Stimulated activated CD8-positive, alpha-beta memory T cell treated with anti-CD3 and anti-CD28 coated beads, Interleukin-7, amount 100 ng/mL, for 48 hours (primary cell): ENCODE measurements at places on chromosomes 3 and 15.
A peak's percentile ranks its signal among the peaks of the same experiment; 100 is the strongest.

- DNase-seq, result no peak
Observed at GRCh38 chr3:4740397-4741105, 238.7 kb upstream of the BHLHE40 start.

- no peak for DNase-seq
Observed at GRCh38 chr3:46289966-46290365, 47.7 kb downstream of the CCR3 start.

GRCh38 chr15:71187078-71187477 is 71.8 kb downstream of the THSD4 start:
- DNase-seq, result no peak

GRCh38 chr3:25507811-25508210 is 79.7 kb downstream of the RARB start:
- DNase-seq, result no peak

GRCh38 chr3:195554458-195554857 is 11.3 kb upstream of the PPP1R2 start:
- DNase-seq, result no peak

DNA sequence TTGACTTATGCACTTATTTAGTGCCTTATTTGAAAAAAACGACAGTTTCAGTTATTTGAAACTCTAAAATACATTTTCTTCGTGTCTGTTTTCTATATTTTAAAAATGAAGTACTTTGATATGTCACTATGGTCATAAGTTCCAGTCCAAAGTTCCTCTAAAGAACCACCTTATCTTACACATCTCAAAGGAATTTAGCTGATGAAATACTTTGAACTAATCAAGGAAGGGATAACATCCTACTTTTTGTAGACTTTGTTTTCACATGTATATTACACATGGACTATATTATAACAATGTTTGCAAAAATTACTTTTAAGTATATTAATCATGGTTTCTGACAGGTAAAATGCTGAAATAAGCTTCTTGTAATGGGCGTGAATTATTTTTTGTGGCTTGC is 265.8 kb upstream of the ZNF717 start:
- no peak for DNase-seq

DNA sequence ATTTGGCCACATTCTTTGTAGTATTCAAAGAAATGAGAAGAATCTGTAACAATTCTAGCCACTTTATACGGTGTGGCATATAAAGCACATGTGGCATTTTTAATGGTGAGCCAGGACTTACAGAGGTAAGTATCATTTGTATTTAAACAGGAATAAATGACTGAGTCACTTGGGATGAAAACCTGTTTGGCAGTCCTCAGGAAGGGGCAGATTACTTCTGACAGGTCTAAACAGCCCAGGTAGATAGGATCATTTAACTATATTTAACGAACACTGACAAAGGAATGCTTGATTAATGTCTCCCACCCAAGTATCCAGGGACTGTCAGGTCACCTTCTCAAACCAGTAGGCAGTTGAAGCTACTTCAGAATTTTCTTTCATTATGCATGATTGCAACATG is 241.5 kb upstream of the SATB1 start:
- DNase-seq, result no peak

- no peak for DNase-seq
Observed at GRCh38 chr3:124873226-124873625, 13.9 kb downstream of the ITGB5 start.

DNA sequence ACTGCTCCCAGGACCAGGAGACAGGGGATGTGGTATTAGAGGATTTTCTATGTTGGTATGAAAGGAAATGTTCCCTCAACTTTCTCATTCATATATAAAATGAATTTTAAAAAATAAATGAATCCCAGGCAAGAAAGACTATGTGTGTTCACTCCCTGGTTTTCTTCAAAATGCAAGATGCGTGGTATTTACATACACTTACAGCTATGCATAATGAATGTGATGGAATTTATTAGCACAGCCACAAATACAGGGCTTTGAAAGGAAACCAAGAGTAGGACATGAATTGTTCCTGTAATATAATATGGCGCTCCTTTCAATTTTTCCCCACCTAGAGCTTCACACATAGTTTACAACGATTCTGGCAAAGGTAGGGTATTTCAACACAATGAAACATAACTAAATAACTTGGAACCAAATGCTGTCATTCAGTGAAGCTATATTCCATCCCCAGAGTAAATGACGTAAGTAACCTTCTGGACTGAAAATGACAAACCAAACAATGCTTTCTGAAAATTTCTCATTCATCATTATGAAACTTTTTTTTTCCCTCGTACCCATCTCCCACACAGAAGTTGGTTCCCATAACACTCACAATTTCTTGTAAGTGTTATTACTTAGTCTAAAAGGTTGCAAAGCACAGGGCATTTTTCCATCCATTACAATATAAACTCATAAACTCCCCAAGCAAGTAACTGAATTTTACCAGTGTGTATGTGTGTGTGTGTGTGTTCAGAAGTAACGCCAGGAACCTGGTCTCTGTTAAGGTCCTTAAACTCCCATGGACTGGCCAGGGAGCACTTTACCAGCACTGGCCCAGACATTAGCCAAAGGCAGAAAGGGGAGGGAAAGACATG is 41.8 kb downstream of the CBLB start:
- no peak for DNase-seq

- DNase-seq, result no peak
Observed at GRCh38 chr15:60062826-60063225, 58.7 kb downstream of the FOXB1 start.

DNA sequence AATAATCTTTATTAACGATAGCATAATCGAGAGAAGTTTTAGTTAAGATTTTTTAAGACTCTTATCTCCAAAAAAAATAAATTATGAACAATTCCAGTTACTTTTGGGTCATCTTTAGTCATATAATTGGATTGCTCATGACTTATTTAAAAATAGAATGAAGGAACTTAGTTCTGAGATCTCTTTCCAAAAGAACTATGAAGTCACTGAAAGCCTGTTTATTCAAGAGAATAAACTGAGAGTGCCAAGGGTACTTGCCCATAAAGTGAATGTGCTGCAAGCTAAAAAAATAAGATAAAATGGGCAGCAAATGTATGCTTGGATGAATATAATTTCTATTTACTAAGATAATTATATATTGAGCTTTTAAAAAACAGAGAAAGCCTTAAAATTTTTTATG is 176.5 kb upstream of the PLSCR5 start:
- DNase-seq, result no peak

GRCh38 chr15:60413231-60413824 is 15.5 kb upstream of the ANXA2 start:
- DNase-seq, result no peak

- no peak for DNase-seq
Observed at GRCh38 chr15:91456921-91457320, 356.9 kb downstream of the SV2B start.

DNA sequence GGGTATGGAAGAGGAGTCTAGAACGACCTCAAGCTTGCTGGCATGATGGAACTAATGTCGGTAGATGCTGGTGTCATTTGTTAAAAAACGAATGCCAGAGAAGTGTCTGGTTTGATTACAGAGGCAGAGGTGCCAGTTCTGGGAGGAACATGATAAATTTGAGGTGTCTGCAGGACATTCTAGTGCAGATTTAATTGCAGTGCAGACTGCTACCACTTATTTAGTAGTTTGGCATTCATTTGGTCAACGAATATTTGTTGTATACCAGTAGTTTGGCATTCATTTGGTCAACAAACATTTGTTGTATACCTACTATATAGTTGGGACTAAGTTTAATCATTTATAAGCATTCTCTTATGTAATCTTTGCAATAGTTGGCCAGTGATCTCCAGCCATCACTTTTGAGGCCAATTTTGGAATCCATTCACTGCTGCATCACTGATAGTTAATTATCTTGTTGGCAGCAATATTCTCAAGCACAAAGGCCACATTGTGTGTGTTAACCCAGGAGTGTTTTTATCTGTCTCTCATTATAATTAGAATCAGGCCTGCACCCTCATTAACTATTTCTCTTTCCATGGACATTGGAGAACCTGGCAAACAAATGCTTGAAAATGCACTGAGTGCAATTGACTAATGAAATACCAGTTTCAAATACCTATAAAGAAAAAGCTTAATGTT is 19.5 kb upstream of the TGFBR2 start:
- DNase-seq, result no peak

GRCh38 chr3:25448750-25449692 is 21.0 kb downstream of the RARB start:
- no peak for DNase-seq

- DNase-seq, result no peak
Observed at GRCh38 chr3:170109579-170110293, 71.8 kb downstream of the PHC3 start.

DNA sequence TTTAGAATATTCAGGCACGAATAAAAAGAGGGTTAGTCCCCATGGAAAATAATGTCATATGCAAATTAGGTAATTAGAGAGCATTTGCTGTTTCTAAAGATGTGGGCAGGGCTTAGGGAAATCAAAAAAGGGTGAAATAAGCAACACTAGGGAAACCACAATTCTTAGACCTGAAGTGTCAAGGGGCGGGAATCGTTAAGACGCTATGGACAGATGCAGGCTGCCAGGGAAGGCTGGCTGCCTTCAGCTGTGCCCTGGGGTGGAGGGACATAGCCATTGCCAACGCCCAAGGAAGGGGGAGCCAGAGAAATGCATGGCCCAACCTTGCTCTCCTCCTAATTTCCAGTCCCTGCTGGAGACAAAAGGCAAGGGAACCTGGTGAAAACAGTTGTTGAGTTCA is 141.7 kb upstream of the PROK2 start:
- DNase-seq, result no peak

DNA sequence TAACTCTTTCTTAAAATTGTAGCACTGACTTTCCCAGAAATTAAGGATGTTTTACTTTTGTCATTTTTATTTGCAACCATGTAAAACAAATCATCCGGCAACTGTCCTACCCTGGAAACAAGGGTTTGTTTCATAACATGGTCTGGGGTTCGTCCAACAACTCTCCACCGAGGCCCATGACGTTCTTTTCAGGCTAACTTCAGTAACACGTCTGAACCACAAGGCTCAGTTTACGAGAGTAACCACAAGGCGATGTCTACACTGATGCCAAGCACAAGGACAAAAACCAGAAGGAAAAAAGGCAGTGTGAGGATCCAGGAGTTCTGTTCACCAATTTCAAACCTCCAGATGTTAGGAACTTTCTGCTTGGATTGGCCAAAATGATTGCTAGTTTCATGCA is 546.1 kb downstream of the NTRK3 start:
- DNase-seq, result no peak

DNA sequence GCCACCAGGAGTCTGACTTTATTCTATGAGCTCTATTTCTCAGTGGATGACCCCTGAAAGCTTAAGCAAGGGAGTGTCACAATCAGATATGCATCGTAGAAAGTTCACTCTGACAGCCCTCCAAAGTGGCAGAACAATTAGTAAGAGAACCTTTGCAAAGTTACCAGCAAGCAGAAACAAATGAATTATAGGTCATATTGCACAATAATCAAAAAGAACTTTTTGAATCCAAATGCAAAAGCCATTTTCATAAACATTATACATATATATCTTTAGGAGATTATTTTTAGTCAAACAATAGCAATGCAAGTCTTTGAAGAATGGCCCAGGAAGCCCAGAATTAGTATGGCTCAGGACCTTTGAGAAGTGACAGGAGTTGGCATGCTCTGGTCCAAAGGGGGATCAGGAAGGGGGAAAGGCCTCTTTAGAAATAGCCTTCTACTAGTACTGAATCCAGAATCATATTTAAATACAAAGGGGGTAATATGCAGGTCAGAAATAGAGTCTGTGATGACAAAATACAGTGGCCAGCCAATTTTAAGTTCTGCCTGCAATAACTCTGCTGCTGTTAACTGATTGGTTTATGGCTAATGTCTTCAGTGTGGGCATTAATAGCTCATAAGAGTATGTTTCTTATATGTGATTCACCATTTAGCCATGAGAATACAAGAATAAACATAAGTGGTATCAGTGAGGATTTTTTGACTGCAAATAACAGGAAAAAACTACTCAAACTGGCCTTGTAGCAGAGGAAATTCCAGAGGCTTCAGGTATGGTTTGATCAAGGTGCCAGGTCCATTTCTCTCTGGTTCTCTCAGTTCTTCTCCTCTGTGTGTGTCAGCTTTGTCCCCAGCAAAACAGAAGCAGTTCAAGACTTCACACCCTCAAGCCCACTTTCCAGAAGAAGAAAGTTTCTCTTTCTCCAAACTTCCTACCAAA is 17.0 kb upstream of the ITGB5 start:
- no peak for DNase-seq

- DNase-seq, result peak; percentile 97
Observed at GRCh38 chr3:184362668-184363546, 1.4 kb downstream of the POLR2H start.

- no peak for DNase-seq
Observed at GRCh38 chr3:37144806-37145205, 29.6 kb downstream of the LRRFIP2 start.
